ENCODE measurements at places on chromosomes 16 and 17.

DNA sequence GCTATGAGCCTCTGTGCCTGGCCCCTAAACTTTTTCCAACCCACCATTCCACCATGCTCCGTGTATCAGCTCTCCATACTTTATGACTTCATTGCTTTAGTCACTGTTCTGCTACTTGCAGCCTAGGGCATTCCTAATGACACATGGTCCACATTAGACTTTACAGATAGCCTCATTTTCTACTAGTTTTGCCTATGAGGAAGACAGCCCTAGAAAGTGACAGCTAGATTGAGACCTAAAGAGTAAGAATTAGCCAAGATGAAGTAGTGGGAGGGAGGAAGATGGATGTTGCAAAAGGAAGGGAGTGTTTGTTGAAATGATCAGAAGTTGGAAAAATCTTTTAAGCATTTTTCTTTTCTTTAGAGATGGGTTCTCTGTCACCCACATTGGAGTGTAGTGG lies 11.0 kb downstream of the C16orf54 start:
- no peak for DNase-seq

GRCh38 chr16:19713697-19714096 lies 4.3 kb downstream of the KNOP1 start:
- DNase-seq, result no peak

DNA sequence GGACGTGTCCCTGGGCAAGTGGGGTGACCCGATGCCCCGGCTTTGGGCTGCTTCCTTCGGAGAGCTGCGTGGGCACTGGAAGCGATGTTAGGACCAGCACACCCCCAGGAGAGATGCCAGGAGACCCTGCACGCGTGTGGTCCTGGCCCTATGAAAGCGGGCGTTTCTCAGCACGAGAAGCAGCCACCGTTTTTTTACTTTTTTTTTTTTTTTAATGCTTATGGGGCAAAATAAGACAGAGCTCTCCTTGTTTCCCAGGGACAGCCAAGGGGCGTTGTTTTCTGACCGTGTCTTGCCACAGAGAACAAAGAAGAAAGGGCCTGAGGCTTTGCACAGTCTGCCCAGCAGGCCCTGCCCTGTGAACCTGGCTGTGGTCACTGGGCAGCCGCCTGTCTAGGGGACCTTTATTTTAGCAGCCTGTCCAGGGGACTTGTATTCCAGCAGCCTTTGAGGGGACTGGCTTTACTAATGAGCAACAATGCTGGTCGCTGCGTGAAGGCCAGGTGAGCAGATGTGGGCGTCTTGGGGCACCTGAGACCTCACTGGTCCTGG lies 996 bp downstream of the SLC25A10 start:
- DNase-seq, result no peak

GRCh38 chr16:10911267-10911666 lies 31.0 kb downstream of the DEXI start:
- no peak for DNase-seq

DNA sequence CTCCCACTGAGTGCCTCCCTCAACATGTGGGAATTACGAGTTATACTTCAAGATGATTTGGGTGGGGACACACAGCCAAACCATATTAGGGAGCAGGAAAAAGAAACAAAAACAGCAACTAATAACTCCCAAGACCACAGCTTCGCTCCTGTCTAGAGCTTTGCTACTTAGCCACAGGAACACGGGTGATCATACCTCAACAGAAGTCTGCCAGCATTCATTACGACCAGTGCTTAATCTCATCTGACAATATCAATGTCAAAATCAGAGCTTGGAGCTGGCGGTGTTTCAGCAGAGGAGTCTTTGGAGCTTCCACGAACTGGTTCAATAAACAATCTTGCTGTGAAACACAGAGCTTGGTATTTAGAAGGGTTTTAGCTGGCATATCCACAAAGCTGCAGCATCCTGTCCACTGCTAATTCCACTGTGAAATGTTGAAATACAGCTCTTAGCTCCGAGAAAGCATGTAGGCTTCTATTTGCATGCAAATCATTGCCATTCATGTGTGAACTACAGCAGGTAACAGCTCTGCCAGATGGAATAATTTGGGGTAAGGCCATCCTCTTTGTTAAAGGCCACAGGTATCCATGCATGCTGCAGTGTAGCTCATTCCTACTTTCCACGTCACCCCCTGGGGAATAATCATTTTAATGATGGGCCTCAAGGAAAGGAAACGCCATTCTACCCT lies 128.4 kb upstream of the GOT2 start:
- DNase-seq, result no peak

DNA sequence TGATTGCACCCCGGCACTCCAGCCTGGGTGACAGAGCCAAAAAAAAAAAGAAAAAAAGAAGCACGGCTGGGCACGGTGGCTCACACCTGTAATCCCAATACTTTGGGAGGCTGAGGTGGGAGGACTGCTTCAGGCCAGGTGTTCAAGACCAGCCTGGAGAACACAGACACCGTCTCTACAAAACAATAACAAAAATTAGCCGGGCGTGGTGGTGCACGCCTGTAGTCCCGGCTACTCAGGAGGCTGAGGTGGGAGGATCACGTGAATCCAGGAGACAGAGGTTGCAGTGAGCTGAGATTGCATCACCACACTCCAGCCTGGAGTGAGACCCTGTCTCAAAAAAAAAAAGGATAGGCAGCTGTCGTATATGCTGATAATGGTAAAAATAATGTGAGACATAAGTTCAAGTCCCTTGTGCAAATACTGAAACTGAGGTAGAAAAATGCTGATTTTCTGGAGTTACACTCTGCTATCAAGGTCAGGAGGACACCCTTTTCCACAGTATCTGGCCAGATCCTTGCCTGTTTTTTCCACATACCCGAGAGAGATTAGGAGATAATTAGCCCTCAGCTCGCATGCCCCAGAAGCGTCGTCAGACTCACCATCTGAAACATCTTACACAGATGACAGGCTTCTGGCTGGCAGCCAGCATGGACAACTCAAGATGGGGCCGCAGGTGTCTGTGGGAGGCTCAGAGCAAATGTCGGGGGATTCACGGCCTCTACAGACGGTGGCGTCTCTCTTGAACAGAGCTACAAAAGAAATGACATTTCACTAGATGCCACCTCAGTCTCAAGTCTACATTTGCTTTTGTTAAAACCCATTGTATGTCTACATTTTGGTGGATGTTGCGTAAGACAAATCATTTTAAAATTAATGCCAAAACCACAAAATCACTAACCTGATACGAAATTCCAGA lies 36.8 kb downstream of the WDR45B start:
- no peak for DNase-seq

GRCh38 chr17:511833-512251 lies 159.2 kb upstream of the RPH3AL start:
- DNase-seq, result no peak

DNA sequence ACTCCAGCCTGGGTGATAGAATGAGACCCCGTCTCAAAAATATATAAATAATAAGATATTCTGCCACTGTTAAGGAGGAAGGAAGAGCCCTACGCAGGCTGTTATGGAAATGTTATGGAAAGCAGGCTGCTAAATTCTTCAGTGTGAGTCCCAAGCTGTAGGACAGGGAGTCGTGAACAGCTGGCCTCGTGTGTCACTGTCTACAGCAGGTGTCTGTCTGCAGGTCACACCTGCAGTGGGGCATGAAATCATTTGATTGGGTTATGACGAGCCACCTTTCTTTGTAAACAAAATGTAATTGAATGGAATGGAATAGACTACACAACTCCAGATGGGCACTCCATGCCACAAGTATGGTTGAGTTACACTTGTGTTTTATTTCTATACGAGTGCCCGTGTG lies 15.6 kb upstream of the LITAF start:
- DNase-seq, result no peak

- DNase-seq, result no peak
These were observed 6.7 kb downstream of the ERI2 start for GRCh38 chr16:20799599-20799998.

GRCh38 chr17:68319410-68320162 lies 28.3 kb downstream of the ARSG start:
- no peak for DNase-seq

- DNase-seq, result no peak
These were observed 18.1 kb upstream of the ABCA9 start for GRCh38 chr17:69078864-69079263.

GRCh38 chr16:27205423-27206065 lies 2.2 kb downstream of the KDM8 start:
- no peak for DNase-seq

GRCh38 chr17:73337330-73337710 lies 25.5 kb upstream of the CDC42EP4 start:
- no peak for DNase-seq

GRCh38 chr16:89174877-89175276 lies 3.3 kb downstream of the CDH15 start:
- no peak for DNase-seq

DNA sequence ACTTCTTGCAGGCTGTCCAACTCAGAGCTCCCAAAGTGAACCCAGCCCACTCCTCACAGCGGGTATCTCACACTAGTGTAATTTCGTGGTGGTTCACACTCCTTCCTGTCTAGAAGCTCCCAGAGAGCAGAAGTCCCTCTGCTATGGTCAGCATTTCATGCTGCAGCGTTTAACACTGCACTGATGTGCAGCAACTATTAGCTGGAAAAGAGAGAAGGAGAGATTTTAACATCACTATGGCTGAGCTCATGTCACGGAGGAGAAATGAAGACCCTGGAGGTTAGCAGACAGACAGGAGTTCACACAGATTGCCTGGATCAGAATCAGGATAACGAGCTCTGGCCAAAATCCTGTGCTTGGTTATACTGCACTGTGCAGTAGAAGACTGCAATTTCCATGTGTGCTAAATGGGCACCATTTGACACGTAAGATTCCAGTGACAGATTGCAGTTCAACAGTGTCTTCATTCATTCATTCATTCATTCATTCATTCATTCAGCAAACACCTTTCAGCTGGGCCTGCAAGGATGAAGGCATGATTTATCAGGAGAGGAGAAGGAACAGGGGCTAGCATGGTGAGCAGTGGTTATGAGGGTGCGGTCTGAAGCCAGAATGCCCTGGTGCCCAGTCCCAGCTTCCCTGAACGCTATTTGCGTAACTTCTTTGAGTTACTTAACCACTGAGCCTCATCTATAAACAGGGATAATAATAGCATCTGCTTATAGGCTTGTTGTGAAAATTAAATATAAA lies 5.3 kb upstream of the CCL1 start:
- no peak for DNase-seq

GRCh38 chr17:48240562-48241130 lies 133.1 kb downstream of the SNX11 start:
- DNase-seq, result no peak

DNA sequence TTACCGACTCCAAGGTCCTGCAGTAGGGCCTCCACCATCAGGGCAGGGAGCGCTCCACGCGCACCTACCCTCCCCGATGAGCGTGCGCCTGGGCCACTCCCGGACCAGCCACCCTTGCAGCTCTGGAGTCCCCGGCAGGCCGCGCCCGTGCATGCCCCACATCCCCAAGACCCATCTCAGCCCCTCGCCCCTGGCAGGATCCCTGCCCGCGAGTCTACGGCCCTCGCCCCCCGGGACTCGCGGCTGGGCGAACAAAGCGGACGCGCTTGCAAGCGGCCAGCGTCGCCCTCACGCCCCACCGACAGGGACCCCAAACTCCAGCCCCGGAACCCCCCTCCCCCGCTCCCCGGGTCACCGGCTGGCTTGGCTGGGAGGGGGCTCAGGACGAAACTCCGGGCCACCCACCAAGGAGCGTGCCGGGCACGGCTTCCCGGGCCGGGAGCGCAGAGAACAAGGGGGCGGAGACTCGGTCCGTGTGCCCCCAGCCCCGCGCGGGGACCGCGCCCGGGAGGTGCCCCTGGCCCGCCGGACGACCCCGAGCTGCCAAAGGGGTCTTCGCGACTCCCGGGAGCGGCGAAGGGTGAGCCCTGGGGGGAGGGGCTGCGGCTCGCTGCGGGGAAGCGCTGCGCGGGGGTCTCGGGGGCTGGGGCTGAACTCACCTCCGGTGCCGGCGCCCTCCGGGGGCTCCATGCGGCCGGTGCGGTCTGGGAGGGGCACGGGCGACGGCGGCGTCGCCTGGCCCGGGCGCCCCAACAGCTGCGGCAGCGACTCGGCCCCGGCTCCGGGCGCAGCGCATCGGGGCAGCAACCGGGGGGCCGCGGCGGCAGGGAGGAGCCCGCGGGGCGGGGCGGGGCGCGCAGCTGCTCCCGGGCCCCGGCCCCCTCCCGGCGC lies at the start of gene DBNDD1:
Gene DBNDD1 (minus strand): TSS at position 805 of the 891 bp plus-strand sequence. CDS start 115 bp downstream, at position 690.
- DNase-seq, result peak; percentile 71

GRCh38 chr16:77227745-77228144 lies 28.5 kb downstream of the SYCE1L start:
- DNase-seq, result no peak

- no peak for DNase-seq
These were observed 86.6 kb downstream of the PLXDC1 start for GRCh38 chr17:39064819-39065218.

- no peak for DNase-seq
These were observed 120.3 kb downstream of the ANKRD11 start for GRCh38 chr16:89370081-89370511.

DNA sequence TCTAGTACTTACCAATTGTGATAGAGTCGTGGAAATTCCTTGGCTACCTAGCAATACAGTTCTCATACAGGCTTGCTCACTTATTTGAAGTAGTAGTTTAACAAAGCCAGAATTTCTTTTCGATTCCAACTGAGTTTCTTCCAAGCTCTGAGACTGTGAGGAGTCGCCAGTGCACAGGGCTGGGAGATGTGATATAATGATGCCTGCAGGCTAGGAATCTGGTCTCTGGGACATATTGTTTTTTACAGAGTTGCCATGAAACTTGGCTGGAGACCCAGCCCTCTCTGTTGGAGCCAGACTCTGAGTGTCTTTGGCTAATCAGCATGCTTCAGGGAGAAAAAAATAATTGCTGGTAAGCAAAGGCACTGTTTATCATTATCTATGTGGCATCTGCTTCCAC lies 698.8 kb upstream of the GOT2 start:
- no peak for DNase-seq

GRCh38 chr17:80888276-80889160 lies 103.1 kb upstream of the CHMP6 start:
- peak; percentile 45 for DNase-seq

- DNase-seq, result no peak
These were observed 29.7 kb downstream of the HS3ST4 start for GRCh38 chr16:25721439-25721838.

GRCh38 chr16:27745348-27745747 lies 195.4 kb downstream of the KATNIP start:
- no peak for DNase-seq

- DNase-seq, result no peak
These were observed 8.2 kb downstream of the NPTX1 start for GRCh38 chr17:80468242-80468641.

- no peak for DNase-seq
These were observed 25.7 kb downstream of the MAP3K3 start for GRCh38 chr17:63647936-63648335.

GRCh38 chr17:81382851-81383250 lies 12.4 kb upstream of the BAHCC1 start:
- DNase-seq, result peak; percentile 43

DNA sequence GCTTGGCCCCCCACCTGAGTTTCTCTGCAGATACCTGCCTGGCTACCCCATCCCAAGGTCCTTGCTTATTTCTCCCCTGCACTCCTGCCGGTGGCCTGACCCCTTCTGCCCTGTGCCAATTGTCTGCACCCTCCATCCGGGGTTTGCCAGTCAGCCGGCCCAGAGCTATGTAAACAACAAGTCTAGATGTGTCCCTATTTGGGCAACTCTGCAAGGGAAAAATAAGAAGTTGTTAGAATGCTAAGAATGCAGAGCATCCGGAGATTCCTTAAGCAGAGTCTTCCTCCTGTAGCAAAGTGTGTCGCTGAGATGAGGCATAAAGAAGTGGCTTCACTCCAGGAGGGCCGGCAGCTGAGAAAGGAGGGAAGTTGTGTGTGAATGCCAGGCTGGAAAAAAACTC lies 46.6 kb downstream of the RGS9 start:
- DNase-seq, result no peak
